ENCODE measurements at places on chromosomes 2 and 18.
A peak's percentile ranks its signal among the peaks of the same experiment; 100 is the strongest.

GRCh38 chr18:47381975-47382570 lies 130.6 kb upstream of the SKOR2 start:
- no peak for DNase-seq

GRCh38 chr2:30914456-30914855 lies 107.2 kb upstream of the CAPN13 start:
- DNase-seq: no peak

DNA sequence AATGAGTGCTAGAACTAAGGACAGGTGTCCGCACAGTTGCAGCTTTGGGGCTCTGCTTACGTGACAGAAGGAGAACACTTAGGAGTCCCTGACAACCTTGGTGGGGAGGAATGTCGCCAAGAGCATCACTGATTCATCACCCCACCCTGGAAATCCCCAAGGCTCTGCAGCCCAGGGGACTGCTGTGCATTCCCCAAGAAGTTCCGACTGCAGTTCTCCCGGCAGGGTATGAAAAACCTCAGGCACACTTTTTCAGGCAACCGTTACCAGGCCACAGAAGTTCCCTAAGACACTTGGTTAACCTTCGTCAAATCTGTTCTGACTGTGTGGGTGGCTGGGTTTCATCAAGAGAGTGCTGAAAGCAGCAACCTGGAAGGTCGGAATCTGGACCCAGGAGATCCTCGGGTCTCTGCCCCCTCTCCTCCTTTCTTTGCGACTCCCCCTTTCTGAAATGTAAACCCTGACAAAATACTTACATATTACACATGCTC lies 192.1 kb upstream of the CXCR4 start:
- peak; percentile 56 for DNase-seq

DNA sequence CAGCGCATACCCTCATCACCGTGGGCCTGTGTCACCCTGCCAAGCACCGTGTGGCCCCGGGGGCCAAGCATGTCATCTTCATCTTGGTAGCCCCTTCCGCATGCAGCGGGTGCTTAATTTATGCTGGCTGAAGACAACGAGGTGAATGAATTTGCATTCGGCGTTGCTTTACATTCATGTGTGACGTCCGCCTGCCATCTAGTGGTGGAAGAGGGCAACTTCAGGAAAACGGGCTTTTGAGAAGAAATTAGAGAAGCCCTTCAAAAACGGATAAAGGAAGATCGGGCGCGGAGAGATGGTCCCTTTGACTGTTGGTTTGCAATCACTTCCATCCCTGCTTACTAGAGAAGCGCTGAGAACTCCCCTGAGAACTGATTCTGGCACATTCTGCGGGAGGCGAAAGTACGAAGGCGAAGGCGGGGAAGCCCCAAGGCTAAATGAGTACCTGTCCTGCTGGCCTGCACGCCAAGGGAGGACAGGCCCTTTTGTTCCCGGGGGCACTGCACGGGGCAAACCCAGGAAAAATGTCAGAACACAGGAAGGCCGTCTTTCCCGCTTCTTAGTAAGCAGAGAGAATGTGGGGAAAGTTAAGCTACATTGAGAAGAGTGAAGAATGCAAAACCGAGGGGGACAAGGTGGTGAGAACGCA lies 145.9 kb downstream of the ZNF516 start:
- DNase-seq: peak; percentile 81

GRCh38 chr2:141707486-141707885 lies 423.3 kb downstream of the LRP1B start:
- DNase-seq: no peak

DNA sequence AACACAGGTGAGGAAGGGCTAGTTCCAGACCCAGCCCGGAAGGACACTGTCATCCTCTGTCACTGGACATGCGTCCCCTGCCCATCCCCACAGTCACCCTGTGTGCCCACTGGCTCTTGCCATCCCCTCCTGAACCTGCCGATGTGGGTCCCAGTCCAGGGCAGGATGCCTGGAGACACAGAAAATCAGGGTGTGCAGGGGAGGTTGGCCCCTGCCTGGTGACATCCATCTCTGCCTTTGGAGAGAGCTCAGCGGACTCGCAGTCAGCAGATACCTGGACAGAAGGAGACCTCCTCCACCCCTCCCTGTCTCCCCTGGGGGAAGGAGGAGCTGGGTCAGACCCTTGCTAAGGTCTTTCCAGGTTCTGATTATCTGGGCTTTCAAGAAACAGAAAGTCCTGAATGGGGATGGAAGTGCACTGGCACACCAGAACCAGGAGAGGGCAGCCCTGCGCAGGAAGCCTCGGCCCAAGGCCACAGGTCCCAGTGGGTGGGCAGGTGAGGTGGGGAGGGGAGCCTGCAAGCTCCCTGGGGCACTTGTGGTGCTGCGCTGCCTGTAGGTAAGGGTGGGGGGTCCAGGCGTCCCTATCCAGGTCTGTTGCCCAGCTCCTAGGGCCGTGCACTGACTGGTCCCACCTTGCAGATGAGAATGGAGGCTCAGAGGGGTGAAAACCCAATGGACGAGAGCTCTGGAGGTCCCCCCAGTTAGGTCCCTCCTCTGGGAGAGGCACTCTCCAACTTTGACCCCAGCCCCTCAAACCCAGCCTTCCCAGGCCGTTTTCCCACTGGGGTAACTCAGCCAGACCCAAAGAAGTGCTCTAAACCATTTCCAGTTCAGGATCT lies 9.7 kb upstream of the OTOS start:
- DNase-seq: peak; percentile 65

DNA sequence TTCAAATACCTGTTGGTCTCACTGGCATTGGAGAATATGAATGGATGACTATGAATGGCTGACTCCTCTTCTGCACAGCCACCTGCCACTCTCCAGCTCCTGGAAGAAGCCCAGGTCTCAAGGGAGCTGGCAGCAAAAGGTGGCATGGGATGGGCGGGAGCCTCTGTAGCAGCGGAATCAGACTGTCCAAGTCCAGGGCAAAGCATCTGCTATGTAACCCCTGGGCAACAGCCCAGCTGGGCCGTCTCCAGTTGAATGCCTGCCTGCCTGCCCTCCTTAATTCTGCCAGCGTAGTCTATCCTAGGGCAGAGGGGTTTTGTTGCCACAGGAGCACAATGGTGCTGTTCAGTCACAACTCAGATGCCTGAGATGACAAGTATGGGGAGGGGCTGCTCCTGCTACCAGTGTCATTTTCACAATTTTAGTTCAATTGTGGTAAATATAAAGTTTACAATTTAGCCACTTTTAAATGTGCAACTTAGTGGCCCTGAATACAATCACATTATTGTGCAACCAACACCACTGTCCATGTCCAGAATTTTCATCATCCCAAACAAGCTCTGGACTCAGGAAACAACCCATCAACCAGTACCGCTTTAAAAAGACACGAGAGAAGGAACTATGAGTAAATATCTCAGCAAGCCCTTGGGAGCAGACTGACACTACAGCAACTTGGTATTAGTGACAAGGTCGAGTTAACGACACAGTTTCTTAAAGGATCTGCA lies 115.2 kb downstream of the MYO5B start:
- no peak for DNase-seq

- no peak for DNase-seq
These were observed 48.8 kb upstream of the PPP1CB start for GRCh38 chr2:28702878-28703277.

- DNase-seq: no peak
These were observed 251.5 kb upstream of the NXPH2 start for GRCh38 chr2:139031722-139032121.

GRCh38 chr2:177395351-177396065 lies 2.9 kb downstream of the AGPS start:
- no peak for DNase-seq

DNA sequence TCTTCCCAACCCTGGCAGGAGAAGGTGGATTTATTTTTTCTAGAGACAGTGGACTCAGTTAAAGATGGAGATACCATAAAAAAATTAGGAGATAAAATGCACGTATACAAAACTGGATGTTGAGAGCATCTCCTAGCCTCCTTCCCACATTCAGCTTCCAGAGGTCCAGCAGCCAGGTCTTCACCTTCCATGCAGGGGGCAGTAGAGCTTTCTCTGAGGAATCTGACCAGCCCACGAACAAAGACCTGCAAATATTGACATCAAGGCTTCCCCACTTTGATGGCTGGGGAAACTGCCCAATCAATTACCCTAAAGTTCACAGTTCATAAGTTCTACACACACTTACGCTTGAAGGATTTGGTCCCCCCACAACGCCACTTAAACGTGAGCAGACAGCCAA lies 24.5 kb downstream of the AQP4 start:
- DNase-seq: no peak

DNA sequence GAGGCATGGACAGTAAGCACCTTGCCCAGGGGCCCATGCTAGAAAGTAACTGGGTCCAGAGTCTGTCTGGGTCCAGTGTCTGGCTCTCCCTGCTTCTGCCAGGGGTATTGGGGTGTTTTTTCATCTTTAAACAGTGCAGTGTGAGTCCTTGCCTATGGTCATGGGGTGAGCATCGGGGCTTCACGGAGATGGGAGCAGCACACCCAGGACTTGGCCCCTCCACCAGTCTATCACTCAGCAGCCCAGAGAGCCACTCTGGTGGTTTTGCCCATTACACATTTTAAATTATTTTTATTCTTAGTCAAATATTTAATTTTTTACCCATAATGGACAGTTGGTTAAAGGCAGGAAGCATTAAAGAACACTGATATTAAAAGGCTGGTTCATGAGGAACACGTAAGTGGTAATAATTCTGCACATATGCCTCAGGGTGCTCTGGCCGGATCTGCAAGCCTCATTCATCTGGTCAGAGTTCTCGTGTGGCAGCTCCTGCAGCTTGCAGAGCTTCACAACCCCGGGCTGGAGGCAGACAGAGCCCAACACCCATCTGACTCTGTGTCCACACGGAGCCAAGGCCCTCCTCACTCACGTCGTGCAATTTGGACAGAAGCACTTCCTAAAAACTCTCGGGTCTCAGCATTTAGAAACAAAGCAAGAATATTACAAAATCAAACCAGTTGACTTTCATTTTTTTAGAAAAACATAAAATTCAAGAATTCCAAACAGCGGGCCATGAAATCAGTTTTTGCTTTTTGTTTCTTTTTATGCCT lies 204.1 kb downstream of the CTIF start:
- no peak for DNase-seq

DNA sequence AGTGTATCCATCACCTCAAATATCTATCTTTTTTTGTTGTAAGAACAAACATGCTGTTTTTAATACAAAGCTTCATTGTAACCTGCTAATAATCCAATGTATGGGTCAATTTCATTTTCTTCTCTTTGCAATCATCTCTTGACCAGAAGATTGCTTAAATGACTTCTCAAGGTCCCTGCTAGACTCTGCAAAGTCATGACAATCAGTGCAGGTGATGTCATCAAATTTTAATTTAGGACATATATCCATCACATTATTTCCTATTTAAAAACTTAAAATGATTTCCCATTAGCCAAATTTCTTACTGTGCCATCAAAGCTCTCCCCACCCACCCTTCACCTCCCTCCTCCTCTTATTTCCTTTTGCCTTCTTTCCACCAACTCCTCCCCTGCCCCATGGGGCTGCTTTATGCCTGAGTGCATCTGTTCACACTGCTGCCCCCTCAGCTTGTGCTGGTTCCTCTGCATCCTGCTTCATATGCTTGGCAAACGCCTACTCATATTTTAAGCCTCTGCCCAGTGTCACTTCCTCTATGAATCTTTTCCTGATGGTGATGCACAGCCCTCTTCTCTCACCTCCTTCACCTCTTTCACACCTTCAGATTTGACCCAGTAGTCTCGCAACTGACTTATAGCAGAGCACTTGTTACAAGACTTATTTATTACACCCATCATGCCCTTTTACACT lies 20.3 kb downstream of the PLEK start:
- DNase-seq: peak; percentile 53

- no peak for DNase-seq
These were observed 42.4 kb downstream of the RBBP8 start for GRCh38 chr18:22975508-22975907.

GRCh38 chr2:31222071-31222470 lies 4.8 kb upstream of the CAPN14 start:
- no peak for DNase-seq

- DNase-seq: no peak
These were observed 98.0 kb downstream of the NXPH2 start for GRCh38 chr2:138682163-138682562.

DNA sequence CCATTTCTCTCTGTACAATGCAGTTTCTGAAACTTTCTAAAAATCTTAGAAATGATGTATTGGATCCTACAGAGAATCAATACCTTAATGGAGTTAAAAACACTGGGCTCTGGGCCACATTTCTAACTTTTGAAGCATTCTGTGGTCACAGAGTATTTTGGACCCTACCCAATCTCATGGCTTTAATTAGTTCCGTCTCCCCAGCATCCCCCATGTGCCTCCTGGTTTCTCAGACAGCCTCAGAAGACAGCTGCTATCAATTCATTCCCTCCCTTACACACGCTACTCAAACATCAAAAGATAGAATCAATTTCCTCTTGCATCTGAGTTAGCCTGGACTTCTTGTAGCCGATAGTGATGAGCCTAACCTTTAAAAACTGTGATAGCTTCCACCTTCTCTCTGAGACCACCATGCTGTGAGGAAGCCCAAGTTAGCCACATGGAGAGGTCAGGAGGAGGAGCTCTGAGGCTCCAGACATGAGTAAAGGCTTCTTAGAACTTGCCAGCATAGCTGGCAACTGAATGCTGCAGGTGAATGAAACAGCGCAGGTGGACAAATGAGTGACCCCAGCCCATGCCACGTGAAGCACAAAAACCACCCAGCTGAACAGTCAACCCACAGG lies 10.4 kb downstream of the ADCY3 start:
- DNase-seq: no peak

DNA sequence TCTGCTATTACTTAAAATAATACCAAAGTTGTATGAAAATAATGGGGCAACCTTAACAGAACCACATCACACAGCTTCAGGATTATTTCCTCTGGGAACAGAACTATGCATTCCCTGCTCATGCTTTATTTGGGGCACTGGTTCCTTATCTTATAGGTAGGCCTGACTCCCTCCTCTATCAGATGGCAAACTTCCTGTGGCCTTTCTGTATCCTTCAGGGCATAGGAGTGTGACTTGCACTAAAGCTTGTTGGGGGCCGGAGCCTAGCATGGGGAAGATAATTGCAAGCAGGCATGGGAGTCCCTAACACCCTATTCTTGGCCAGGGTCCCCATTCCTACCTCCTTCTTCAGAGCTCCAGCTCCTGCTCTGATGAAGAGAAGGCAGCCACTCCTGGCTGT lies 167.2 kb upstream of the SERTAD2 start:
- no peak for DNase-seq

- no peak for DNase-seq
These were observed 92.6 kb downstream of the VAPA start for GRCh38 chr18:10006311-10006893.

DNA sequence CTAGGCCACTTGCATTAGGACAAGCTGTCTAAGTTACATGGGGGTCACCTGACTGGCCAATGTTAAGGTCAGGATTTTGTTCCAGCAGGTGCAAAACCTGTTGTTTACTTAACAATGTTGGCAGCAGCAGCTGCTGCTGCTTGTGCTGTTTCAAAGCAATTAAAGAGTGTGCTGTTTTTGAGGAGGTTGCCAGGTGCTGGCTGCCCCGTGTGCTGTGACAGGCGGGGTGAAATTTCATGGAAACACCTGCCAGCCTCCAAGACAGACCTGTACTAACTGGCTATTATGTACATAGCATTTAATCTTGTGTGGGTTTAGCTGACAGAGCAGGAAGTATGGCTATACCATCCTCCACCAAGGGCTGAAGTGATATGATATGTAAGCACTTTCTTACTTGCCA lies 224.9 kb downstream of the ASXL3 start:
- DNase-seq: no peak

- DNase-seq: no peak
These were observed 4.3 kb downstream of the TMEM127 start for GRCh38 chr2:96261328-96262003.

All from stimulated activated CD8-positive, alpha-beta memory T cell treated with anti-CD3 and anti-CD28 coated beads, Interleukin-4, amount 100 ng/mL, for 48 hours (primary cell).